NCI-H1417 treated with DMSO at 0.1 percent for 48 hours (cell line): ENCODE measurements at places on chromosomes 3 and 15.

DNA sequence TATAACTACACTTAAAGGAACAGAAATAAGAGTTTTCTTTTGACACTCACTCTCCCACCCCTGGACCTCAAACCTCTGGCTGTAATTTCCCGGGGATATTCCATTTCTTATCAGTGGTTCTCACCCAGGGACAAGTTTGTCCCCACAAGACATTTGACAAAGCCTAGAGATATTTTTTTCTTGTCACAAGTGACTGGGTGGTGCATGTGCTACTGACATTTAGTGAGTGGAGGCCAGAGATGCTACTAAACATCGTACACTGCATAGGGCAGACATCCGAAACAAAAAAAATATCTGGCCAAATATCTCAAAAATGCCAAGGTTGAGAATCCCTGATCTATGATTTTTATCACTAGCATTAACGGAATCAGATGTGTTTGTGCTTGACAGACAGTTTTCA, 168.0 kb upstream of the FRMD4B start:
- DNase-seq: no peak

DNA sequence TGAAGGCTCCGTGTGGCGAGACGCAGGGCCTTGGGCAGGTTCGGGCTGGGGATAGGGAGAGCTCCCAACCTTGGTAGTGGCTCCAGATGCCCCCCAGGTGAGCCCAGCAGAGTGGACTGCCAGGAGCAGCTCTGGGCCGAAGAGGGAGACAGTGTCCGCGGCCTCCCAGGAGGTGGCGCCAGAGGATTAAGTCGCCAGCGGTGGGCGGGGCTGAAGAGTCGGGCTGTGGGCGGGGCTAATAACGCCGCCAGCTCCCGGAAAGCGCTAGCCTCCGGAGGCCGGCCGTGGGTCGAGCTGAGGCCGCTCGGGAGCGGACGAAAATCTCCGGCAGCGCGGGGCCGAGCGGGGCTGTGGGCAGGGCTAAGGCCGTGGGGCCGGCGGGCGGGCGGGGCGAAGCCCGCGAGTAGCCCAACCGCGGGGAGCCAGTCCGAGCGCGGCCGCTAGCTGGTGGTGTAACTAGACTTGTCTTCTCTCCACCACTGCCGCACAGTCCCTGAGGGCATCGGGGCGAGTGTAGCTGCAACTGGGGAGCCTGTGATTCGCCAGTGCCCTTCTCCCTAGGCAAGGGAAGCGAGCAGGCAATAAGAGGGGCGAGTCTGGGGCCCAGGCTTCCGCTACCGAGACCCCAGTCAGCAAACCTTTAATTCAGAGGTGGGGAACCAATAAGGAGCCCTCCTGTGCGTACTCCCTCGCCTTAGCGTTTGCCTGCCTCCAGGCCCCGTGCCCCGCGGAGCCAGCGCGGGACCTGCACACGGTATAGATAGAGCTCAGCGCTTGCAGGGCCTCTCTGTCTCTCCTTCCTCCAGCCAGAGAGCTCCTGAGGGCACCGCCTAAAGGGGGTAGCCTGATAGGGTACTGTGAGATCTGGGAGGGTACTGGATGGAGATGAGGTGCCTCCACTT, 14.4 kb upstream of the BSN start:
- DNase-seq: peak; percentile 20

GRCh38 chr3:10248984-10249748, 907 bp downstream of the TATDN2 start:
- DNase-seq: no peak

DNA sequence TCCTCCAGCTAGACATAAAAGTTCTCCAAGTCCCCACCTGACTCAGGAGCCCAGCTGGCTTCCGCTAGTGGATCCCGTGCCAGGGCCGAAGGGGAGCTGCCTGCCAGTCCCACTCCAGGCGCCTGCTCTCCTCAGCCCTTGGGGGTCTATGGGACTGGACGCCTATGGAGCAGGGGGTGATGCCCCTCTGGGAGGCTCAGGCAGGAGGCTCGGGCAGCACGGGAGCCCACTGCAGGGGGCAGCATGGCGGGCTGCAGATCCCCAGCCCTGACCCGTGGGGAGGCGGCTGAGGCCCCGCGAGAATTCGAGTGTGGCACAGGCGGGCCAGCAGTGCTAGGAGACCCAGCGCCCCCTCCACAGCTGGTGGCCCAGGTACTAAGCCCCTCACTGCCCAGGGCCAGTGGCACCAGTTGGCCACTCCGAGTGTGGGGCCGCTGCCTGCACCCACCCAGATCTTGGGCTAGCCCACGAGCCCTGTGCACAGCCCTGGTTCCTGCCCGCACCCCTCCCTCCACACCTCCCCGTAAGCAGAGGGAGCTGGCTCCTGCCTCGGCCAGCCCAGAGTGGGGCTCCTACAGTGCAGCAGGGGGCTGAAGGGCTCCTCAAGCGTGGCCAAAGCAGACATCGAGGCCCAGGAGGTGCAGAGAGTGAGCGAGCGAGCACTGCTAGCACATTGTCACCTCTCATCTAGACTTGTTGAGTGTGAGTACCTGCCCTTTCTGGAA, 221.3 kb upstream of the NSMCE3 start:
- no peak for DNase-seq

DNA sequence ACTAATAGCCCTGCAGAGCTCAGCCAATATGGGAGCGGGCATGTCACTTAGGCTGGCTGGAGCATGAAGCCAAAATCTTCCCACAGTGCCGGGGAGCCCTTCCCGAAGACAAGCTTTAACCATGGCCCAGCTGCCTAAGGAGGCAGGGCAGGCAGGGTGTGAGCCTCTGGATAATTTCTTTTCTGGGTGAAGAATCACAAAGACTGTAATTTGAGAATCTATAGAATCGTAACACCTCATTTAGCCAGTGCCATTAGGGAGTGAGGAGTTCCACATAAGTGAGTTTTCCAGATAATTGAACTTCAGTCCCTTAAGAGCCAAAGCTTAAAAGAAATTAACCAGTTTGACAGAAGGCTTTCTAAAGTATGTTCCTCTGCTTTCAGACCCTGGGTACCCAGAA, 40.2 kb upstream of the TLE3 start:
- no peak for DNase-seq
